ENCODE measurements at places on chromosomes 1 and 21. TPM values are rescaled to one million over a fixed set of nuclear protein-coding genes. Genes with fewer than 3 reads are reported as not detected.

Gene EFNA3
- total RNA-seq = 0.56 TPM

DNA sequence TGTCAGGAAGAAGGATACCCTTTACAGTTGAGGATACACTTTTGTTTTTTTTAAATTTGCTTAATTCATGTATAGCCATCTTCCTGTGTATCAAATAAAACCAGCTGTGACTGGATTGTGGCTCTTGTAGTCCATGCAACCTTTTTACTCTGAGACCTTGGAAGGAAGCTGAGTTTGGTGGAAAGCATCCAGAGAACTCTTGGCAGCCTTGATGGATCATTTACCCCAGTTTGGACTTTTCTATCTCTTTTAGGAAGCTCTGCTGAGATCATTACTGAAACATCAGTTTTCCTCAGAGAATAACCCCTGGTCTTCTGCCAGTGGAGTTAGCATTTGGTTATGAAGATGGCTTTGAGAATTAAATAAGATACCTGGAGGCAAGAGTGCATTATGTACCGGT is 21.2 kb upstream of the APOBEC4 start:
- no peak for DNase-seq

DNA sequence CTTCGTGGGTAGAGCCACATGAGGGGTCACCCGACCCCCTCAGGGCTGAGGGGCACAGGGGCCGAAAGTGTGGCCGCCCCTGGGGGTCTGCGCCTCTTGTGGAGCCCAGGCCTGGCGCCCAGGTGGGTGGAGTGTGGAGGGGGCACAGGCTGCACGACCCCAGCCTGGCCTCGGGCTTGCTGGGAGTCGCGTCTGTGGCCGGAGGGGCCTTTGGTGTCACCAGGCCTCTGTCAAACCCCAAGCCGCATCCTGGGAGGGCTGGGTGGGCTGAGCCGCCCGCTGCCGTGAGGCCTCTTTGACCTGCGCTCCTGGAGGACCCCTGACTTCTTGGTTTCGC is 60.7 kb downstream of the FAAP20 start:
- DNase-seq = no peak

Gene GPX7
- 14.6 TPM for total RNA-seq

Gene ELF3
- total RNA-seq = 253 TPM

Gene MTF2
- 6.5 TPM for total RNA-seq

DNA sequence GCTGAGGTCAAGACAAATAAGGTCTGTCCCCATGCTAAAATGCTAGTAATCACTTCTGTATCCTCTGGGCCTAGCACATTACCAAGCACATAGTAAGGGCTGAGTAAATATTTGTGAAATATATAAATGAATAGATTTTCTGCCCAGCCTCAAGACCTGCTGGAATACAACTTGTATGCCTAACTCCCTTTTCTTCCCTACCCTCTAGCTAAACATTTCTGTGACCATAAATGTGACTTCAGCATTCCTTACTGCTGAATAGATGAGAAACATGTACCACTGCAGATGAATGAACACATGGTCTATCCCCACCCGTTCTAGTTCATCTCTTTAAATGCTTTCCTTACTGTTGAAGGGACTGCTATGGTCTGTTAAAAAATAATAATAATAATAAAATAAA is 209.0 kb upstream of the HOOK1 start:
- DNase-seq = no peak

GRCh38 chr1:244248426-244248825 is 197.3 kb downstream of the ZBTB18 start:
- DNase-seq = no peak

Gene FCGR2B
- total RNA-seq = 4.8 TPM

GRCh38 chr1:163170331-163170730 is 32.4 kb downstream of the RGS5 start:
- no peak for DNase-seq

Gene KIAA1614
- total RNA-seq = 1.4 TPM

DNA sequence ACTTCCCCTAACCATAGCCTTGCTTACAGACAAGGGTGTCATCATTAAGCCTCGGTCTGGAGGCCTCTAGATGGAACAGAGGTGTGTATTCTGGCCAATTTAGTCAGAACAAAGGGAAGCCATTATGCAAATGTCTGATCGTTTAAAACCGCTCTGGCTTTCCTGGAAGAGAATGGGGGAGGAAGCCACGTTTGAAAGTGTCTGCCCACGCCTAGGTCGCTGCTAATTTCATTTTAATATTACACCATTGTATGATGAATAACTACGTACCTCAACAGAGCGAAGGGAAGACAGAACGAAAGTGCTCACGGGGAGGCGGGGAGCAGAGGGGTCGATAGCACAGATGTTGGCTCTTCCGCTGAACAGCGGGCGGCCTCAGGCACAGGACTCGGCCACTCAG is 41.1 kb upstream of the CSF3R start:
- DNase-seq = no peak

GRCh38 chr1:13708380-13708982 is 8.5 kb downstream of the PRDM2 start:
- DNase-seq = no peak

Gene OR6K3
- total RNA-seq = not detected

Gene ADORA1
- 9.2 TPM for total RNA-seq

- DNase-seq = no peak
These were observed 8.0 kb upstream of the PKP1 start for GRCh38 chr1:201275253-201275666.

Gene ST6GALNAC5
- total RNA-seq = 2.0 TPM

Gene CDA
- total RNA-seq = 0.16 TPM

DNA sequence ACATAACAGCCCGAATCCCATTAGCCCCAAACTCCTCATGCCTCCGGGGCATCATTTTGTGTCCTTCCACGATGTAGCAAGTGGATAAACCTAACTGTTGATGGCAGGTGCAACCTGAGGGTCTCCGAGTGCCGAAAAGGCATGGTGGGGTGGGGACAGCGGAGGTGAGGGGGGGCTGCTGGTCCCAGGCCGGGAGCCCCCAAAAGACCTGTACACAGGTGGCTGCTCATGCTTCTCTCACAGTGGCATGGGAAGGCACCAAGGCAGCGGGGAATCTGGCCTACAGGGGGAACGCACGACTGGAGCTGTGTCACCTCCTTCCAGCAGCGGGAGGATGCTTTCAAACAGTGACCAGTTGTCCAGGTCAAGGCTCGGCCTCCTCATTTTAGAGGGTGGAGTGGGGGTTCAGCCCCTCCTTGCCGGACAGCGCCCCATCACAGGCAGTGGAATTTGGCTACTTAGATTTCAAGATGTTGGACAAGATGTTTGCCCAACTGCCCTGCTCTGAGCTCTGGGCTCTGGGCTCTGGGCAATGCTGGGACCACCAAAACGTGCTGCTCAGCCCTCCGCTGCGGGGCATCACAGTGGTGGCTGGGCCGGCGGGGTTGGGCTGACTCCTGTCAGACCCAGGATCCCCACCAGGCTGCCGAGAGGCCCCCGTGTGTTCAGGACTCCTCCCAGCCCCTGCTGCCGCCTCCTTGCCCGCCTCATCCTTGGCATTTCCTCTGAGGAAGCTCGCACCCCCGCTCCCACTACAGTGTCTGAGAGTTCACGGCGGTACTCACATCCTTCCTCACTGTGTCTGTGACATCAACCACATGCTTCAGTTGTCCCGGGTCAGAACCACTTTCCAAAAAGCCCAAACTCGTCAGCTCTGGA is 7.6 kb downstream of the DNMT3L start:
- no peak for DNase-seq

GRCh38 chr1:183238071-183238470 is 52.0 kb downstream of the LAMC2 start:
- no peak for DNase-seq

GRCh38 chr1:212218911-212219310 is 66.3 kb upstream of the PPP2R5A start:
- DNase-seq = no peak

Gene VANGL2
- 9.9 TPM for total RNA-seq

Gene CACHD1
- 5.4 TPM for total RNA-seq

DNA sequence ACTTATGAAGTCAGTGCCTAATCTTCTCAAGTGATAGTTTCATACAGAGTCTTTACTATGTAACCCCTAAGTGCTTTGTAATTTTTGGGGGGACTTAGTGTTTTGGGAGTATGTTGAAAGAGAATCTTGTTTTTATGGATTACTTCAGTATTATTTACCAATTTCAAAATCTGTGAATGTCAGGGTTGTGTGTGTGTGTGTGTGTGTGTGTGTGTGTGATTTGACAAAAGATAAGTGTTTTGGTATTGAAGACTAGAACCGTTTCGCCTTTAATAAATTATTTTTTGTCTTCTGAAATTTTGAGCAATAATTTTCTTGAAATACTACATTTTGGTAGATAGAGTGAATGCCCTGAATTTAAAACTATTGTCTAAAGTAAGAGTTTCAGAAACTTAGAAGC is 5.8 kb downstream of the MAGI3 start:
- no peak for DNase-seq

DNA sequence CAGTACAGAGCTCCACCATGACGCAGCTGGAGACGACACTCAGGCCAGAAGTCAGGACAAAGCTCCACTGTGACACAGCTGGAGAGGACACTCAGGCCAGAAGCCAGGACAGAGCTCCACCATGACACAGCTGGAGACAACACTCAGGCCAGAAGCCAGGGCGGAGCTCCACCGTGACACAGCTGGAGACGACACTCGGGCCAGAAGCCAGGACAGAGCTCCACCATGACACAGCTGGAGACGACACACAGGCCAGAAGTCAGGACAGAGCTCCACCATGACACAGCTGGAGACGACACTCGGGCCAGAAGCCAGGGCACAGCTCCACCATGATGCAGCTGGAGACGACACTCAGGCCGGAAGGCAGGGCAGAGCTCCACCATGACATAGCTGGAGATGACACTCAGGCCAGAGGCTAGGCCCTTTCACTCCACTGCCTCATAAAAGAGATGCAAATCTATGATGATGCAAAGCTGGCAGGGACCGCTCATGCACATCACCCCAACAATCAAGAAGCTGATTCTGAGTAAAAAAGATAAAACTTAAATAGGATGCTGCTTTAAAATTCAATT is 13.6 kb upstream of the OR2B11 start:
- DNase-seq = no peak

DNA sequence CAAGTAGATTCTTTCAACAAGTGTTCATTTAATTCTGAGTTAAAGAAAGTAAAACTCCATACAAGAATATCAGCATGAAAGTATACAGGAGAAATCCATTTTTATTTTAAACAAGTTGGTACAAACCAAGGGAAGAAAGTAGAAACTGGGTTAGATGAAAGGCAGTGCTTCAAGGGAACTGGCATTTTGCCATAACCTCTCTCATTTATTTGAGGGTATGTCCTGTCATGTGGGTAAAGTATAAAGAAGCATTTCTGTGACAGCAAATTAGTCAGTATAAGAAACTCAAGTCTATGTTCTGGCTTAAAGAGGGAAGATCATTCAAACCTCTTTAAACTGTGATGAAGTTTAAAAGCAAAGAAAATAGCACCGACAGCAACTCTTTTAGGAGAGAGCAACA is 32.0 kb downstream of the OLFM3 start:
- DNase-seq = no peak

DNA sequence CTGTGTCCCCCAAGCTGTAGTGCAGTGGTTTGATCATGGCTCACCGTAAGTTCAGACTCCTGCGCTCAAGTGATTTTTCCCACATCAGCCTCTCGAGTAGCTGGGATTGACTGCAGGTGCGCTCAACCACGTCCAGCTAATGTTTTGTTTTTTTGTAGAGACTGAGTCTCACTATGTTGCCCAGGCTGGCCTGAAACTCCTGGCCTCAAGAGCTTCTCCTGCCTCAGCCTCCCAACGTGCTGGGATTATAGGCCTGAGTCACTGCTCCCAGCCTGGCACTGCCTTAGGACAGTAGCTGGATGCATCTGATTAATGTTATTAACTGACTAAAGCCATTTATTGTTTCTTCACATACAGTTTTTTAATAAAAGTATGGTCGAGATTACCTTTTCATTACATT is 40.2 kb downstream of the RNF11 start:
- no peak for DNase-seq

Gene TPTE
- not detected for total RNA-seq

DNA sequence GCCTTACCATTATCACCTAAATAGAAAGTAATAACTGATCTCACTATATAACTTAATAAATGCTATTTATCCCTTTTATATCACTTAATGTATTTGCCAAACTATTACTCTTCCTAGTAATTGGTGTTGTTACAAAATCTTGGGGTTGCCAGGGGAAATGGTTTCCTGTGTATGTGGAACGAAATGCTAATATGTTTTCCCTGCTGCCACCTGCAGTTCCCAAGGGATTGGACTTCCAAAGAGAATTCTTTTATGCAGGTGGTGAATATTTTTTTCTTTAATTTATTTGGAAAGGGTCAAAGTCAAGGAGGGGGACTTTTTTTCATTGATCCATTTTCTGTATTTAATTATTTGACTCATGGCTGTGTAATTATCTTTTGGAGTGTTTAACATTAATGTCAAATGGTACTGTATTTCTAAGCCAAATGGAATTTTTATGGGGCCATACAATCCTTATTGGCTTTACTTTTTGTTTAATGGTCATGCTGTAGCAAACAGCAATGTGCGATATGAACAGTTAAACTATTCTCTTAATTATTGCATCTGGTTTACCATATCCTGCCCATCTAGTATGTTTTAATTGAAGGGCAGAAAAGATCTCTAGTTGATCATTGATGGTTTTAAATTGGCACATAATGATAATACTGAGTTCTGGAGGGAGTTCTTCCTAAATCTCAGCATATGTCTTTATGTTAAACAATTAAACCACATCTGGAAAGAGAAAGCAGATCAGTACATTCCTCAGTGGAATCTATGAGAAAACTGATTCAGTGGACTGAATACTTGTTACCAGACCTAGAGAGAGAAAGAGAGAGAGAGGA is 486.3 kb downstream of the TTLL7 start:
- DNase-seq = no peak

Gene KPNA6
- 36.2 TPM for total RNA-seq

Gene LYPD8
- total RNA-seq = not detected

GRCh38 chr1:14954210-14954609 is 199.3 kb upstream of the TMEM51 start:
- DNase-seq = no peak

Gene SLC6A9
- 5.7 TPM for total RNA-seq

GRCh38 chr1:179831852-179832699 is 45.5 kb downstream of the TOR1AIP2 start:
- no peak for DNase-seq

Gene PPIAL4G
- total RNA-seq = not detected

- no peak for DNase-seq
These were observed 5.9 kb upstream of the THEM4 start for GRCh38 chr1:151915061-151915686.

Gene PDC
- total RNA-seq = not detected

GRCh38 chr1:201551877-201552731 is 13.2 kb downstream of the NAV1 start:
- no peak for DNase-seq

Gene TCEA3
- 70.8 TPM for total RNA-seq
